ENCODE measurements at places on chromosomes 2 and 18.

DNA sequence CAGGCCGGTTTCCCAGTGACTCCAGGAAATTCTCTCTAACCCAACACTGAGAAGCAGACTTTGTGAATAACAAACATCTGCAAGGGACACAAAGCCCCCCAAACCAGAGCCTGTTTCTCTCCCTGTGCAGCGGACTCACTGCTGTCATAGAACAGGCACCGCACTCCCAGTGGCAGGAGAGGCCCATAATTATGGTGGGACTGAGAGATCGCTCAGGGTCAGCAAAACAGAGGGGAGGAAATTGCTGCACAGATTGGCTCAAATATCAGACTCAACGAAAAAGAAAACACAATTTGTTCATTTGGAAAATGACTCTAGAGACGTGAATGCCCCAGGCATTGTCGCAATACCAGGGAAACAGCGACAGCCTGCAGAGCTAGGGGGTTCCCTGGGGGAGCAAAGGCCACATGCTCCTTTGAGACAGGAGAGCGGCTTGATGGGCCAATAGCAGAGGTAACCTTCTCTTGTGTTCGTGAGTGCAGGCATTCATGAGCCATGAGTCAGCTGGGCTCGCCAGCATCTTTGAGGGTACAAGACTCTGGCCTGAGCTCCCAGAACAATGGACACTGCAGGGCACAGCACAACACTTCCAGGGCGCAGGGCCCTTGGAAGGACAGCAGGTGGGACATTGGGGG, 143.3 kb upstream of the KLHL29 start:
- DNase-seq = no peak

GRCh38 chr2:210388148-210388547, 73.2 kb upstream of the MYL1 start:
- DNase-seq = no peak

- DNase-seq = peak; percentile 79
Measured at GRCh38 chr2:209577376-209578357, 153.8 kb downstream of the MAP2 start.

- no peak for DNase-seq
Measured at GRCh38 chr2:181857483-181857882, 34.0 kb upstream of the ITPRID2 start.

DNA sequence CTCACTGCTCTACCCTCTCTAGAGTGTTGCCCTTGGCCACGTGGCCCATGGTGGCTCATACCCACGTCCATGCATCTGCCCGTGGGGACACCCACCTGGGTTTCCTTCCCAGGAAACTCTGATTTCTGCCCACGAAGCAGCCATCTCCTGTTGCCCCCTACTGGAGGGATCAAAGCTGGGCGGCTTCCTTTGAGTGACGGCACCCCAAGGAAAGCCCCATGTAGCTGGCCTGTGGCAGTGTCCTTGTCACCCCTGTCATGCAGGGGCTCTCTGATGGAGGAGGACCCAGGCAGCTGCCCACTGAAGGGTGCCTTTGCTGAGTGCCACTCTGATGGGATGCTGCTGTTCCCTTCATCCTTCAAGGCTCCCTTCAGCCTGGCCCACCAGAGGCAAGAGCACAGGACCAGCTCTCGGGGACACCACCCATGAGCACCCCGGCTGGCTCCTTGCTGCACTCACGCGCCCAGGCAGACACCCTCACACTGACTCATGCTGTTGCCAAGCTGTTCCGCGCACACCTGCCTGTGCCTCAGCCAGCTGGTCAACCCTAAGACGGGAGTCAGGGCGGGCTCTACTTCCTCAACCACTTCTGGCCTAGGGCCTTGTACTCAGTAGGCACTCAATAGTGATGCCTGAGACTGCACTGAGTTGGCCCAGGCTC, 101.1 kb downstream of the CTIF start:
- DNase-seq = no peak

DNA sequence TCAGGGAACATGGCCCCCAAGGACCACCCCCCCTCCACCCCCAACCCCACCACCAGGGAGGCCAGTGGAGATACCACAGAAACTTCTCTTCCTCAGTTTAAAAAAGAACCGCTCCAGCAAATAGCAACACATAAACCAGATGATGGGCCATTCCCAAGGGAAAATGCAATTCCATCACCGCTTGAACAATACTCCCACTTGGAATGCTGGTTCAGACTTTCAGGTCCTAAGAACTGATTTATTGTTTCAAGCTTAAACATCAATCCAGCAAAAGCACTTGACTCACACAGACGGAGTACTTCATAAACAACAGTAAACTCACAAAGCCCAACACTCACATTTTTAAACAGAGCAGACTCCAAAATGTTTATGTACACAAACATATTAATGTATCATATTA, 6.9 kb downstream of the HDAC4 start:
- no peak for DNase-seq

- no peak for DNase-seq
Measured at GRCh38 chr2:6909431-6910385, 7.5 kb upstream of the RNF144A start.

DNA sequence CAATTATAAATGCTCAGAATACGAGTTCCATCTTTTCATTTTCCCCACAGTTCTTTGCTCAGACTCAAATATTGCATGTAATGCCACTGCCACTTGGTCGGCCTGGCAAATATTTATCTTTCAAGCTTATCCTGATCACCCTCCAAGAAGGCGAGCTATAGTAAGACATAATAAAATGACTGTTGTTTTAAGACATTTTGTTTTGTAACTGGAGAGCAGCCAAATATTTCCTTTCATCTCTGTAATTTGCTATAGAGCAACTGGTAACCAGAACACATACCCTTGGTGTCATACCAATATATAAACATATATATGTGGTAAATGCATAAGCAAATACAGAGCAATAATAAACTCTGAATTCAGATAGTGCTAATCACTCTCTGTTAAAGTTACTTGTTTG, 7.3 kb upstream of the ATL2 start:
- no peak for DNase-seq

Data from NCI-H1694 (cell line).